ENCODE measurements at places on chromosomes 1 and 21. TPM values are rescaled to one million over a fixed set of nuclear protein-coding genes. Genes with fewer than 3 reads are reported as not detected.

The DVL1 gene
- 22.0 TPM for polyA plus RNA-seq

The GUCA2A gene
- polyA plus RNA-seq, result not detected

The GUCA2B gene
- polyA plus RNA-seq, result not detected

The OLFML2B gene
- 8.5 TPM for polyA plus RNA-seq

- no peak for DNase-seq
Observed at GRCh38 chr1:27368869-27369582, 2.3 kb upstream of the MAP3K6 start.

GRCh38 chr21:28142697-28143096, 850.0 kb downstream of the LTN1 start:
- DNase-seq, result no peak

DNA sequence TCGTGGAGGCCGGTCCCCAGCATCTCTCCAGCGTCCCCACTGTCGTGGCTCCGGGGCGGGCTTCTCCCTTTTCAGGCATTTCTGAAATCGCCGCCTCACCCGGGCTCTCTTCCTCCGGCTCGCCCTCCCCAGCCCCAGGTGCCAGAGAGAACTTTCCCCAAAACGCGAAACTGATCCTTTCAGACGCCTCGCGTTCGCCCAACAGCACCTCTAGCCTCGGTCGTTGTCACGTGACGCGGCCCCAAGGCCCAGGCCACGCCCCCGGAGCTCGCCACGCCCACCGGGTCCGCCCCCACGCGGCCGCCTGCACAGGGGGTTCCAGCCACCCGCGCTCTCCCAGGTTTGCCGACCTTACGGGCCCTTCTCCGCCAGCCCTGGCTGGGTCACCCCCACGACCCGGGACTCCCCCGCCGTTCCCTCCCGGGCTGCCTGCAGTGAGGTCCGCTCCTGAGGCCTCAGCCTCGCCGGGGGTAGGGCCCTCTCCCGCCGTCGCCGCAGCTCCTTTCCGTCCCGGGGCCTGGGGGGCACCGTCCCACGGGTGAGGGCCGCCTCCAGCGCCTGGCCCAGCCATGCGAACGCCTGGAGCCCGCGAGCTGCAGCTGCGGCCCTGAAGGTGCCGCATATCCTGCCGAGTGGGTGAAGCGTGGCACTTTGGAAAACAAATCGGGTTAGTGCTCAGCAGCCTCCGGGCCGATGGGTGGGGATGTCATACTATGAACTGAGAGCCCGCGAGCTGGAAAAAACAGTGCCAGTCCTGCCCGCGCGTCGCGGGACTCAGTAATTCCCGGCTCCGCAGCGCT, 21.0 kb downstream of the H3-3A start:
- peak; percentile 84 for DNase-seq

GRCh38 chr1:187928696-187929095, 1099.9 kb downstream of the PLA2G4A start:
- DNase-seq, result no peak

GRCh38 chr1:88685259-88685620, 1.2 kb downstream of the PKN2 start:
- no peak for DNase-seq

DNA sequence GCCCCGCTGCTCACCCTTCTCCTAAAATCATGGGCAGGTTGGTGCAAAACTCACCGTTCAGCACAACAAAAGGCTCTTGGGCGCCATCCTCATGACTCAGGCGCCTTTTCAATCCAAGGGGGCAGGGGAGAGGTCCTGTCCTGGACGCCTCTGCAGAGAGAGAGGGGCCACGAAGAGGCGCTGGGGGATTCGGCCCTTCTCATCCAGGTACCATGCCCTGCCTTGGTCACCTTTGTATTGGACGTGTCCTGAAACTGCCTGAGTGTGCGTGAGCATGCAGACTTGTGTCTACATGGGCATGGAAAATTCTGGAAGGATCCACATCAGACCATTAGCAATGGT, 53.5 kb downstream of the SLC37A1 start:
- DNase-seq, result no peak

DNA sequence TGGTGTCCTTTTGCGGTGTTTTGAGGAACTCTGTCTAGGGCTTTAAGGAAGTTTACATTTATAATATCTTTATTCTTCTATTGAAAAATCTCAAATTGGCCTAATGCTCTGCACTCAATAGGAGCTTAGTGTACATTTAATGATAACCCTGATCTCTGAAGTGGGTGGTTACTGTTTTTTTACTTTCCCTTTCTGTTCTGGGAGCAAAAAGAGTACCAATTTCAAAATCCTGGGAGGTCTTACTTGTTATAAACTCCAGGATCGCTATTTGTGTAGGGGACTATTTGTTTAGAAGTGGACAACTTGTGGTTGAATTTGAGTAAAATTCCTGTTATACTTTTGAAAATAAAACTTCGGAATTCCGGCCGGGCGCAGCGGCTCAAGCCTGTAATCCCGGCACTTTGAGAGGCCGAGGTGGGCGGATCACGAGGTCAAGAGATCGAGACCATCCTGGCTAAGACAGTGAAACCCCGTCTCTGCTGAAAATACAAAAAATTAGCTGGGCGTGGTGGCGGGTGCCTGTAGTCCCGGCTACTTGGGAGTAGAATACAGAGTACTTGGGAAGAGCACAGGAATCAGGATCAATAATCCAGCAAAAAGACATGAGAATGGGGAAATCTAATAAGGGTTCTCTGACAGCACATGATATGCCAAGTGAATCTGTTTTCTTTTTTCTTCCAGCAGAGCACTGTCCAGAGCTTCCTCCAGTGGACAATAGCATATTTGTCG, 1.1 kb downstream of the C4BPB start:
- no peak for DNase-seq

GRCh38 chr1:52632732-52633290, at the start of gene SHISAL2A:
Gene SHISAL2A (plus strand): TSS chr1:52633168. CDS start chr1:52633494, 326 bp downstream.
- DNase-seq, result peak; percentile 41

DNA sequence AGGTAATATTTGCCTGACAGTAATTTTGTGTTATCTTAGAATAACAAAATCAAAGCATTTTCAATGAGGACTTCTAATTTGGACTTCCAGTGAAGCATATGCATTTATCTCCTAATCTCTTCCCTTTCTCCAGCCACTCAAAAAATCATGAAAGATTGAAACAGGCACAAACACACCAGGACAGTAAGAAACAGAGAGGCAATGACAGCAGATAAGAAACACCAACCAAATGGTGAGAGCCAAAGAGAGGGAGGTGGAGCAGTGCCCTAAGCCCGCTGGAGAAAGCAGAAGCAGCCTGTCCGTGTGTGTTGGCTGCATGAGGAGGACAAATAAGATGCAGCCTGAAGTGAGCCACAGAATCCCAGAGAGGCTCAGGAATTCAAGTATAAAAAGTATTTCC, 39.0 kb downstream of the SLC44A3 start:
- no peak for DNase-seq

DNA sequence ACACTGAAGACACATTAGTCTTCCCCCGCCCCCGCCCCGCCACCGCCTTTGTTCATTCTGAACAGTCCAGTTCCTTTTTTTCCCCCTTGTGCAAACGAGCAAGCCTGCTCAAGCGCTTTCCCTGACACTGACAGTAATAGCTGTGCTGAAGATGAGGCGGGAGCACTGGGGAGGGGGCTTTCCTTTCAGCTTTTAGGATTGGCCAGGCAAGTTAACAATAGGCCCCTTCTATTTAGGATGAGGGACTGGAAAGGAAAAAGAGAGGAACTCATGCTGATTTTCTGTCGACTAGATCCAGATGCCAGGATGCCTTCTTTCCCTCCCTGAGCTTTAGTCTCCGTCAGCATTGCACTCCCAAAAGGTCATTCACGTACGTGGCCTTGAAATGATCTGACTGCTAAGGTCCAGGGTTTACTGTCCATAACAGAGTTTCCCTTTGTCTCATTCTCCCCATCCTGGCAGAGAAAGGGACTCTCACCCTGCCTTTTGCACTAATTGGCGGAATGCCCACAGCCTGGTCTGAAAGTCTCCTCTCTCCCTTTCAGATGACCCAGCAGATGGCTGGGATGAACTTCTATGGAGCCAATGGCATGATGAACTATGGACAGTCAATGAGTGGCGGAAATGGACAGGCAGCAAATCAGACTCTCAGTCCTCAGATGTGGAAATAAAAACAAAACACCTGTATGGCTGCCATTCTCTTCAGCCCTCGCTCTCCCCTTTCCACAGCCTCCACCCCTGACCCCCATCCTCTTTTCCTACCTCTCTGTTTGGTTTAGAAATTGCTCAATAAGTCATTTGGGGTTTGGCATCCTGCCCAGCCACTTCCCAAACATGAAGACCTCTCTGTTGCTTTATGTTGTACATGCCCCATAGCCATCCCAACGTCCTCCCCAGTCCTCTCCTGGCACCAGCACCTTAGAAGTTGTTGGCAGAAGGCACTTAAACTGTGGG, 28.6 kb upstream of the ZFP69B start:
- no peak for DNase-seq
